ENCODE measurements at places on chromosomes 7 and 10. TPM values are rescaled to one million over a fixed set of nuclear protein-coding genes. Genes with fewer than 3 reads are reported as not detected.

Gene PAXIP1
- total RNA-seq: 13.1 TPM

Gene KCP
- total RNA-seq: 0.25 TPM

Gene SPDYE6
- not detected for total RNA-seq

Gene CCL24
- not detected for total RNA-seq

Gene CALML3
- not detected for total RNA-seq

Gene PRKCQ
- total RNA-seq: 4.0 TPM

Gene GNAT3
- not detected for total RNA-seq

Gene GPR22
- not detected for total RNA-seq

Gene WNT8B
- total RNA-seq: 0.03 TPM

Gene AKR1C4
- 0.30 TPM for total RNA-seq

Gene DPYSL4
- 18.0 TPM for total RNA-seq

Gene TMEM176A
- total RNA-seq: not detected
